ENCODE measurements at places on chromosomes 3 and 15.

GRCh38 chr3:116815321-116815720, 105.7 kb downstream of the TUSC7 start:
- H3K4me3 ChIP-seq = no peak overlapping the region
- H3K27ac ChIP-seq = no peak overlapping the region
- H3K36me3 ChIP-seq = no peaks in the 10 kb centered on the region
- no peaks in the 10 kb centered on the region for H3K4me1 ChIP-seq
- no peaks in the 10 kb centered on the region for H3K27me3 ChIP-seq
- no peak for DNase-seq

DNA sequence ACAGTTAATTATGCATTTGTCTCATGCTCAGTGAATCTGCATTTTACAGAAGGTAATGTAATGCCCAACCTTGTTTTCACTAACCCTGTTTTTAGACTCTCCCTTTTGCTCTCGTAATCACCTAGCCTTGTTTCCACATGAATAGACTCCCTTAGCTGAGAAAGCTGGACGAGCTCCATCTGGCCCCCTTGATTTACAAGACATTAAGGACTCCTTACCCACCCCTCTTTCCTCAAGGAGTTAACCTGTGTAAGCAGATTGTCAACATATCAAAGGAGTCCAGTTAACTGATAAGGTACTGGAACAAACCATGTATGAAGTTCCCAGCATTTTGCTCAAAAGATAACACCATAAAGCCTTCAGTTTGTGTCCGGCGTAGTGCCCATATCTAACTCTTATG, 99.6 kb downstream of the VPS8 start:
- H3K27ac ChIP-seq = peak overlapping the region; percentile 21
- DNase-seq = no peak
- no peaks in the 10 kb centered on the region for H3K4me1 ChIP-seq
- no peak overlapping the region for H3K4me3 ChIP-seq
- H3K36me3 ChIP-seq = peaks cover 21% of the 10 kb centered on the region

GRCh38 chr15:76235186-76235826, 76.0 kb downstream of the ETFA start:
- H3K4me3 ChIP-seq = no peak overlapping the region
- no peaks in the 10 kb centered on the region for H3K36me3 ChIP-seq
- DNase-seq = peak; percentile 12
- no peak overlapping the region for H3K27ac ChIP-seq

DNA sequence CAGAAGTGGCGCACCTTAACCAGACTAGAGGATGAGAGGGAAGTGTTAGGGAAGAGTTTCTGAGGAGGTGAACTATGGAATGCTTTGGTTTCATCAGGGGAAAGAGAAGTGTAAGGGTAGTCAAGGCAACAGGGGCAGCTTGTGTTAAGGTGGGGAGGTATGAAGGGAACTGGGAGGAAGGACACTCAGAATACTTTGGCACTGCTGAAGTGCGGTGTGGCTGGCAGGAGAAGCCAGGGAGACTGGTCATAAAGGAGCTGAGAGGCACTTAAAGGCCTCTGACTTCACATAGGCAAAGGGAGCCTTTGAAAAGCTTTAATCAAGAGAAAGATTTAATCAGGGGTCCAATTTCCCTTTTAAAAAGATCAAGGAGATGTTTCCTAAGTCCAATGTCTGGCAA, 129.0 kb downstream of the ERC2 start:
- no peaks in the 10 kb centered on the region for H3K4me1 ChIP-seq
- no peak overlapping the region for H3K27ac ChIP-seq
- no peak for DNase-seq
- no peaks in the 10 kb centered on the region for H3K36me3 ChIP-seq
- H3K27me3 ChIP-seq = peaks cover 22% of the 10 kb centered on the region

- DNase-seq = no peak
- peaks cover 5% of the 10 kb centered on the region for H3K27me3 ChIP-seq
- H3K4me3 ChIP-seq = no peak overlapping the region
- no peaks in the 10 kb centered on the region for H3K4me1 ChIP-seq
Measured at GRCh38 chr15:30044377-30044776, 38.4 kb upstream of the GOLGA8J start.

DNA sequence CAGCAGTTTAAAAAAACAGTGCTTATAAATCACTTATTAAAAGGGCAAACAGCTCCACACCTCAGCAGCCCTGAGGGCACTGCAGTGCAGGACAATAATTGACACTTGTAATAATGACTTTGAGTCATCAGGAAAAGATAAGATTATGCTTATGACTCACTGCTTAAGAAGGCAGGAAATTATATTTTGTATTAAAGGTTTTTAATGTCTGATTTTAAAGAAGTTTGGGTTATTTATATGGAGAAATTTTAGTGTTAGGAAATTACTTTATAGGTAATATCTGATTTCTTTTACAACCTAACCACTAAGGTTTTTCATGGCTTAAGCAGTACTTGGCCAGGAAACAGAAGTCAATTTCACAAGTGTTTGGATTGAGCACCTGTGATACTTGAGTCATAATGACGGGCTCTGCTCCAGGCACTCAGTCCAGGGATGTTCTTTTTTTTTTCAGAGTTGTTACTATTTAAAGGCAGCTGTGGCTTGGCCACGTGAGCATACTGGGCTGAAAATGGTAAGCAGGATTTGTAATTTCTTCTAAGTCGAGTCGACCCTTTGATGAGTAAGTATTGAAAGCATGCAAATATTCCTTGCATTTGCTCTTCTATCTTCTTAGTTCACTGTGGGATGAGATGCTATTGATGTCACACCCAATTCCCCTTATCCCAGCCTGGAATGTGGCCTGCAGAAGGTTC, 21.6 kb upstream of the SLC6A20 start:
- H3K4me3 ChIP-seq = no peak overlapping the region
- H3K4me1 ChIP-seq = peaks cover 20% of the 10 kb centered on the region
- H3K27me3 ChIP-seq = no peaks in the 10 kb centered on the region
- no peak overlapping the region for H3K27ac ChIP-seq
- H3K36me3 ChIP-seq = peaks cover 25% of the 10 kb centered on the region

DNA sequence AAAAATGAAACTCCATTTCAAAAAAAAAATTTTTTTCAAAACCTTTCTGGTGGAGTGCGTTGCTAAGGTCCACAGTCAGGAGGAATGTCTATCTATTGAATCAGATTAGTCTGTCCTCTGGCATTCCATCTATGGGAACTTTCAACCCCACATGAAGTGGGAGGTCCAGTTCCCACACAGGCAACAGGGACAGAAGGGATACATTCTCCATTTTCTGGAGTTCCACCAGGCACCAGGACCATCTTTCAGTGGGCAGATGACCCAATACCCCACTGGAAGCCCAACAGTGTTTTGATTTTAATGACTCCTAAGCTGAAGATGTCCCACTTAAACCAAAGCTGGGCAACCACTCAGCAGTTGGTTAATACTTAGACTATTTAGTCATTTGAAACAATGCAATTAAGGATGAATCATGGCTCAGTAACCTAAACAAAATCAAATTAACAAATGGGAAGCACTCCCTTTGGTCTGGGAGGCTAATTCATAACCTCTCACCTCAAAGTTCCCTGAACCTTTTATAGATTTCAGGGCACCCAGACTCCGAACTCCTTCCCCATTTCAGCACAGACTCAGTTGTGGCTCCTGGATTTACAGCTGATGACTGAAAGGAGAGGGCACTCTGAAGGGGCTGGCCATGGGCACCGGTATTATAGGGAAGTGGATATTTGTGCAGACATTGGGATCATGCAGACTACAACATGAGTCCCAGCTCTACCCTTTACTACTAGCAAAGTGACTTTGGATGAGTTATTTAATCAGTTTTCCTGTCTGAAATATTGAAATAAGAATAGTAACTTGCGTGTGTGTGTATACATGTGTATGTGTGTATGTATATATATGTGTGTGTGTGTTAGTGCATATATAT, 264.3 kb upstream of the LRTM1 start:
- H3K27ac ChIP-seq = no peak overlapping the region
- no peaks in the 10 kb centered on the region for H3K4me1 ChIP-seq
- no peak for DNase-seq

- H3K36me3 ChIP-seq = no peaks in the 10 kb centered on the region
- H3K4me3 ChIP-seq = no peak overlapping the region
- no peak for DNase-seq
- peaks cover 72% of the 10 kb centered on the region for H3K27me3 ChIP-seq
- H3K27ac ChIP-seq = no peak overlapping the region
Measured at GRCh38 chr3:138356730-138357405, 8.5 kb downstream of the MRAS start.

- H3K4me3 ChIP-seq = no peak overlapping the region
- H3K27ac ChIP-seq = no peak overlapping the region
- peaks cover 13% of the 10 kb centered on the region for H3K4me1 ChIP-seq
- peaks cover 7% of the 10 kb centered on the region for H3K27me3 ChIP-seq
- peaks cover 6% of the 10 kb centered on the region for H3K36me3 ChIP-seq
Measured at GRCh38 chr3:4888913-4889846, 90.1 kb upstream of the BHLHE40 start.

GRCh38 chr3:181298421-181298820, 308.9 kb upstream of the DNAJC19 start:
- peaks cover 5% of the 10 kb centered on the region for H3K27me3 ChIP-seq
- H3K27ac ChIP-seq = no peak overlapping the region
- no peak overlapping the region for H3K4me3 ChIP-seq

- H3K27me3 ChIP-seq = no peaks in the 10 kb centered on the region
- no peak for DNase-seq
- peak overlapping the region; percentile 97 for H3K4me3 ChIP-seq
- H3K36me3 ChIP-seq = no peaks in the 10 kb centered on the region
- peaks cover 36% of the 10 kb centered on the region for H3K4me1 ChIP-seq
Measured at GRCh38 chr3:49017229-49017970, 980 bp downstream of the DALRD3 start.

DNA sequence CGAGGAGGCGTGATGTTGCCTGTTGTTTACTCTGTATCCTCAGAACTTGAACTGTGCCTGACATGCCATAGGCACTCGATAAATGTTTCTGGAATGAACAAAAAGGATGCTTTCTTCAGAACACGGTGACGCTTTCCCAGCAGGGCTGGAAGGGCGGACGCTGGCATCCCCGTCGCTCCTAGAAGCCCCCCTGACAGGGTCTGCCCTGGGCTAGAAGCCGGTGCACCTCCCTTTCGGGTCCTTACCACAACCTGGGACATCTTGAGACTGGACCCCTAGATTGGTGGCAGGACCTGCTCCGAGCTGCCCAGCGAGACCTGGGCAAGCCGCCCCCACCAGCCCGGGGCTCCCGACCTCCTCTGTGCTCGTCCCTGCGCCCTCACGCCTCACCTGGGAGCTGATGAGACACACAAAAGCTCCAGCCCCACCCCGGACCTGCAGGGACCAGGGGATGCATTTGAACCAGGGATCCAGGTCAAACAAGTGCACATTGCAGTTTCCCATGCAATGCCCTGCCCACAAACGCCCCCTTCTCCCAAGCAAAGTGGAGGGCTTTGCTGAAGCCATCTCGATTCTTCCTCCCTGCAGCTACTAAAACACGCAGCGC, 131.2 kb upstream of the MEF2A start:
- H3K27me3 ChIP-seq = no peaks in the 10 kb centered on the region
- H3K36me3 ChIP-seq = no peaks in the 10 kb centered on the region
- no peak overlapping the region for H3K27ac ChIP-seq

GRCh38 chr15:99135194-99135593, 30.3 kb downstream of the SYNM start:
- no peak overlapping the region for H3K27ac ChIP-seq
- H3K4me1 ChIP-seq = no peaks in the 10 kb centered on the region
- no peaks in the 10 kb centered on the region for H3K36me3 ChIP-seq
- no peak overlapping the region for H3K4me3 ChIP-seq
- H3K27me3 ChIP-seq = no peaks in the 10 kb centered on the region

DNA sequence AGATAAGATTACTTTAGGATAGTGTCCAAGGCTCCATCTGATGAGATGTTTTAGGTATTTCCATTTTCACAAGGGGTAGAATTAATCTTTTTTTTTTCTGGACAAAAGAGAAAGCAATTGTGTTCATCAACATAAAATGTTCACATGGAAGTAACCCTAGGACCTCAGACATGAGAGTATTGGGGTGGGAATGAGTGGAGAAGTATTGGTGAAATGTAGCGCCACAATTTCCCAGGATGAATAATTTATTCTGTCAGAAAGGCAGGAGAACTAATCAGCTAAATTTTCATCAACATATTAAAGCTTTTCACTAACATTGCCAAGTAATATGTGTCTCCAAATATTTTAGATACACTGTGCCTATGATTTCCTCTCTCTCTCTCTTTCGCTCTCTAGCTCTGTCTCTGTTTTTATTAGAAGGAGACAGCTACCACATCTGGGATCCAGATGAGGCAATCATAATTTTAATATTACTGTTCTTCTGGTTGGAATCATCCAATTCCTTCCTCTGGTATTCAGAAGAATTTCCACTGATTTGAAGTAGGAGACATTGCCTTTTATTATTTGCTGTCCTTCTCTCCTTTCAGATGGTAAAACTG, 21.6 kb upstream of the ZNF280D start:
- H3K4me3 ChIP-seq = no peak overlapping the region
- H3K36me3 ChIP-seq = no peaks in the 10 kb centered on the region
- no peaks in the 10 kb centered on the region for H3K27me3 ChIP-seq

GRCh38 chr3:99714146-99714545, 75.8 kb downstream of the COL8A1 start:
- no peak overlapping the region for H3K27ac ChIP-seq
- DNase-seq = no peak
- no peaks in the 10 kb centered on the region for H3K36me3 ChIP-seq
- H3K27me3 ChIP-seq = no peaks in the 10 kb centered on the region

DNA sequence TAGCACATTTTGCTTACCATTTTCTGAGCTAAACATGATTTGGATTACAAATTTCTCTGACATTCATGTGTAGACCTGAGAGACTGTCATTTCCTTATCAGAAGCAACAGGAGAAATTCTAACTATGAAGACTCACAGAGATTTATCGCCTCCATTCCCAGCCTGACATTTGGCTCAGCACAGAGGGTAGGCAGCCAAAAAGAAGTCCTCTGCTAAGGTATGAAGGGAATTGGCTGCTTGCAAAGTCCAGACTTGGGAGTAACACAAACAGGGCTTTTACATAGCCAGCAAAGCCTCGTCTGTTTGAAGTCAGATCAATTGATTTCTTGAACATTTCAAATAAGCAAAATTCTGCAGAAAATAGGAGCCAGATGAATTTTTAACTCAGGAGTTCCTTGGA, 57.0 kb upstream of the CMSS1 start:
- no peaks in the 10 kb centered on the region for H3K36me3 ChIP-seq
- H3K27me3 ChIP-seq = peaks cover 20% of the 10 kb centered on the region
- no peak overlapping the region for H3K4me3 ChIP-seq
- DNase-seq = no peak
- no peak overlapping the region for H3K27ac ChIP-seq
- H3K4me1 ChIP-seq = no peaks in the 10 kb centered on the region

- H3K27ac ChIP-seq = no peak overlapping the region
- H3K4me3 ChIP-seq = no peak overlapping the region
- no peaks in the 10 kb centered on the region for H3K27me3 ChIP-seq
- DNase-seq = no peak
Measured at GRCh38 chr3:163879172-163879571, 1199.1 kb downstream of the SI start.

DNA sequence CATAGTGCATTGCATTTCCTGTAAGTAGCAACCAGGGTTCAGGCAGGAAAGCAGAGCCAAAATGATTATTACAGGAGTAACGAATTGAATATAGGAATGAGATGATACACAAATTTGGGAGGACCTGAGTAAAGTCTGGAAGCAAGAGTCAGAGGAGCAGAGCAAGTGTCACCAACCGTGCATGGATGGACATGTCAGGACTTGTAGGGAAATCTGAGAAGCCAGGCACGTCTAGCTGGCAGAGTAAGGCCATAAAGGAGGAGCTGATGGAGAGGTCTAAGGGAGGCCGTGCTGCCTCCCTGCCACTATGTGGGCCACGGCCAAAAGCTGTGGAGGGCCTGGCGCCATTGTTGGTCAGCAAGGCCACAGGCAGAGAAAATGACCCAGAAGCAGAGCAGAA, 22.4 kb downstream of the GJD2 start:
- no peaks in the 10 kb centered on the region for H3K4me1 ChIP-seq
- DNase-seq = no peak
- H3K4me3 ChIP-seq = no peak overlapping the region
- H3K27ac ChIP-seq = no peak overlapping the region
